Mesothelial cell of epicardium (in vitro differentiated cells): ENCODE measurements at places on chromosomes 2 and 18. TPM values are rescaled to one million over a fixed set of nuclear protein-coding genes. Genes with fewer than 3 reads are reported as not detected.

Gene ZNF516
- 84.4 to 92.1 TPM (median 90.9 TPM) in 3 replicates for total RNA-seq

DNA sequence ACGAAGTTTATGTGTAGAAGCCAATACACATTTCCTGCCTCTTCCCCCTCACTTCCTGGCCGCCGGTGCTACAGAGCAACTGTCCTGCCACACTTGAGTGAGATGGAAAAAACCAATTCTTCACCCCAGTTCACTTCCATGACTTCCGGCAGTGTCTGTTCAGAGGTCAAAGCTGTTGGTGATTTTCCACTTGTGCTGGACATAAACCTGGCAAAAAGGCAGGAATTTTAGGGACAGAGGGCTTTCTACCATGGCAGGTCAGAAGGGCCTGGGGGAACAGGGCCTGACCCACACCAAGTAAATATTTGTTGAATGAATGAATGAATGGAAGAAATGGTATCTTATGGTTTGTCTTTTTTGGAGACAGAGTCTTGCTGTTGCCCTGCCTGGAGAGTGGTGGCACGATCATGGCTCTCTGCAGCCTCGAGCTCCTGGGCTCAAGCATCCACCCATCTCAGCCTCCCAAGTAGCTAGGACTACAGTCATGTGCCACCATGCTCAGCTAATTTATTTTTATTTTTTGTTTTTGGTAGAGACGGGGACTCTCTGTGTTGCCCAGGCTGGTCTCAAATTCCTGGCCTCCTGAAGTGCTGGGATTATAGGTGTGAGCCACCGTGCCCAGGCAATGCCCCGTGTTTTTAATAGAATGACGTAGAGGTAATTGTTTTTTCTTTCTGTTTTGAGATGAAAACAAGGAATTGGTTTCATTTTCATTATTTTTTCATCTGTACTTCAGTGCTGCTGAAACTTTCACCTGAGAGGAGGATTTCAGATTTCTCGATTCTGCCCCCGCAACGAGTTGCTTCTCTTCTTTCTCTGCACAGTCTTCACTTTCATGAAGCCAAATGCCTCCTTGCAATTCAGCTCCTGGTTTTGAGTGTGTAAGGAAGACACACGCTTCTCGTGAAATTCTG lies 48.0 kb upstream of the LPIN2 start:
- no peak for DNase-seq

GRCh38 chr2:118846953-118847761 lies at the start of gene EN1:
Gene EN1 (minus strand): TSS chr2:118847648. CDS start chr2:118847167, 481 bp downstream.
- DNase-seq = peak; percentile 65

DNA sequence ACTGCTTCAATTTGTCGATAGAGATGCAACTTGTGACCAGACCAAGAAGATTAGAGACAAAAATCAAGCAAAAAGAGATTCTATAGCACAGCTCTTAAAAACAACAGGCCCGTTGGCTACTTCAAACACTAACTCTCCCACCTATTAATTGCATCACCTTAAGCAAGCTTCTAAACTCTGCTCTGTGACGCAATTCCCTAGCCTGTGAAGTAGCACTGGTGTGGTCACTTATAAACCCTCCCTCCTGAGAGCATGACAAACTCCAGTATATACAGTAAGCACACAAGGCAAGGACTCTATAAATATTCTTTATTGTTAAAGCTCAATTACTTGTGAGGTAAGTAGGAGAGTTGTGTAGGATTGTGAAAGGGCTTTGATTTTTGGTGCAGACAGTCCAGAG lies 72.3 kb downstream of the CMPK2 start:
- no peak for DNase-seq

GRCh38 chr2:141393214-141393545 lies 737.6 kb downstream of the LRP1B start:
- no peak for DNase-seq

GRCh38 chr18:75341897-75342296 lies 85.6 kb downstream of the SMIM21 start:
- DNase-seq = no peak

Gene LYPD1
- 5.2 to 6.7 TPM (median 5.5 TPM) in 3 replicates for total RNA-seq

DNA sequence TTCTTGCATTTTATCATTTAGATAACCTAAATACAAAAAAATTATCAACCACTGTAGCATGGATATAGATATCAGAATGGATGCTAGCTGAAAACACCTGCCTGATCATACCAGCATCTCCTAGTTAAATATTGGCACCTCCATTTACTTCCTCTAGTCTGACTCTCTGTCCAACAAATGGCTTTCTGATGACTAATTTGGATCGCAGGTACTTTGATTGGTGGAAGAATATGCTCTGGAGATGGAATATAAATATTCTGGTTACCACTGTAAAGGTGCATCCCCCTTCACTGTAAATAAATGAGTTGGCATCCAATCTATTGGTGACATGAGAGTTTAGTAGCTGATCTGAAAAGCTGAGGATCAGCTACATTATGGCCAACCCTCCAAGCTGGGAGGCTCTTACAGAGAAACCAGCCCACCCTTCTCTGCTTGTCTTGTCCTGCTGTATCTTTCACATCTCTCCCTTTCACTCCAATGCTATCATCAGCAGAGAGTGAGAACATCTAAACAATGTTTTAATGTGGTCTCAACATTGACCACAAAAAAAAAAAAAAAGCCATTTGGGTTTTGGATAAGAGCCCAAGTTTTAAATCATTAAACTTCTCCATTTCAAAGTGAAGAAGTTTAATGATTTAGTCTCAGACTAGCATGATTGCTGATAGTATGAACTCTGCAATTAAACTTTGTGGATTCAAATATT lies 90.5 kb downstream of the PMAIP1 start:
- DNase-seq = no peak

Gene MBP
- 19.1 to 20.8 TPM (median 20.6 TPM) in 3 replicates for total RNA-seq

DNA sequence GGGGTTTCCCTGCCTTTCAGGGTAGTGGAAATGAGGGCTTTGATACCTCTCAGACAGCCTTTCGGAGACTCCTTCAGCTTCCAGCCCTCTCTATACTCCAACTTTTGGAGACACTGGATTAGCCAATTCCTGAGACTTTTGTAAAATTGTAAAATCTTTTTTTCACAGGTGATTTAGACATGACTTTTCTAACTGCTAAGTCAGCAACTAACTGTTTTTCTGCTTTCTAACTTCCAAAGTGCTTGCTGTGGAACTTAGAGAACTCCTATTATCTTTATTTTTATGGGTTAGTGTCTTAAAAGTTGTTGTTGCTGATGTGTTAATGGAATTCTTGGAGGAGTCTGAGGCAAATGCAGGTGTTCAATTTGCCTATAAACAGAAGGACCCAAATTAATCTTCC lies 616.7 kb upstream of the ID2 start:
- DNase-seq = no peak

Gene BOLL
- total RNA-seq = not detected in 3 replicates

DNA sequence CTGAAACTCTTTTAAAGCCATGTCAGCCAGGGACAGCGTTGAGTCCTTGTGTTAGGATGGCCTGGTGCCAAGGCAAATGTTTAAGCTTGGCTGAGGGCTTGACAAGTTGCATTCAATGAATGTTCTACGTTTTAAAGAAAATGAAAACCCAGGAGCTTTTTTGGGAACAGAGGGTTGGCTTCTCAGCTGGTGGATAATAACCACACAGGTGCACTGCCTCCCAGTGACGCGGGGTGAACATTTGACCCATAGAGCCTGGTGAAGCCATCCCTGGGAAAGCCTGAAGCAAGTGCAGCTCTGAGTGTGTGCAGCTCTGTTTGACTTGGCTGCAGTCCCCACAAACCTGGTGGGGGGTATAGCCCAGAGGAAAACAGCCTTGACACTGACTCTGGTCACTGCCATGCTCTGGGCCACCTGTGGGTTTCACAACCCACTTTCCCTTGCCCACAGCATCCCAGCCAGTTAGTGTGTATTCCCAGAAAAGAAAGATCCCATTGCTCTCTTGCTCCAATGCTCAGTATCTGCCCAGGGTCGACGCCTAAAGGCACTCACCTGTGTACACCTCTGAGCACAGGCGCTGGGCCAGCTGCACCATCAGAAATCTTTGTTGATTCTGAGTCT lies 874.9 kb downstream of the RNF144A start:
- DNase-seq = no peak

DNA sequence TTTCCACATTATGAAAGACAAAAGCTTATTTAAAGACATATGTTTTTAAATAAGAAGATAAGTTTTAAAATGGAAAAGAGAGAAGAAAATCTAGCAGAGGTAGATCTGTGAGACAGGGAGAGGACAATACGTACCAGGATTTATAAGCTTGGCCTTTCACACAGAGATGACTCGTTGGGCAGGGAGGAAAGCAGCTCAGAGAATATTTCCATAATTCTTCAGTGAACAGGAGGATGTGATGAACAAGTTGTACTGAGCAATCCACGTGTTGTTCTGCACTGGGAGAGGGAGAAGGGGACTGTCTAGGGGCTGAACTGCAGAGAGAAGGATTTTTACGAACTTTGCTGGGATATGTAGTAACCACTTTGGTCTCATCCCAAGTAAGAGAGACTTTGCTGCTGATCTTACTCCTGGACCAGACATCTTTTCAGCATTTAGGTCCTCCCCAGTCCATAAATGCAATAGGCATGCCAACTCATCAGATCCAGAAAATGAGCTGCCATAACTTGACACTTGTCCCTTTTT lies 162.5 kb upstream of the SETBP1 start:
- DNase-seq = no peak

DNA sequence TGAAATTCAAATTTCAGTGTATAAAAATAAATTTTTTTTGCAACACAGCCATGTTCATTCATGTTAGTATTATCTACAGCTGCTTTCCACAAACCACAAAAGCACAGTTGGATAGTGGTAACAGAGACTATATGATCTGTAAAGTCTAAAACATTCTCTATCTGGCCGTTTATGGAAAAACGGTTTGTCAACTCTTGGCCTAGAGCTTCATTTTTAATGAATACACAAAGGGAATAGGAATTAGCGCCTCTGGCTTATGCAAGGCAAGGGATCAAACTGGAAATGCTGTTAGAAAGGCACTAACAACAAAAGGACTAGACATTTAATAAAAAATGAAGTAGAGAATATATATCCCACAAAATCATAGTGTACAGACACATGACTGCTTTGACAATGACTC lies 211.9 kb downstream of the EXOC6B start:
- no peak for DNase-seq

Gene REG3G
- total RNA-seq = not detected in 3 replicates

Gene PLEK
- total RNA-seq = not detected in 3 replicates

Gene SP100
- 46.3 to 52.0 TPM (median 47.4 TPM) in 3 replicates for total RNA-seq

GRCh38 chr2:127355407-127356008 lies 32.3 kb downstream of the MAP3K2 start:
- DNase-seq = no peak

Gene ANKRD29
- 2.3 to 2.9 TPM (median 2.4 TPM) in 3 replicates for total RNA-seq

DNA sequence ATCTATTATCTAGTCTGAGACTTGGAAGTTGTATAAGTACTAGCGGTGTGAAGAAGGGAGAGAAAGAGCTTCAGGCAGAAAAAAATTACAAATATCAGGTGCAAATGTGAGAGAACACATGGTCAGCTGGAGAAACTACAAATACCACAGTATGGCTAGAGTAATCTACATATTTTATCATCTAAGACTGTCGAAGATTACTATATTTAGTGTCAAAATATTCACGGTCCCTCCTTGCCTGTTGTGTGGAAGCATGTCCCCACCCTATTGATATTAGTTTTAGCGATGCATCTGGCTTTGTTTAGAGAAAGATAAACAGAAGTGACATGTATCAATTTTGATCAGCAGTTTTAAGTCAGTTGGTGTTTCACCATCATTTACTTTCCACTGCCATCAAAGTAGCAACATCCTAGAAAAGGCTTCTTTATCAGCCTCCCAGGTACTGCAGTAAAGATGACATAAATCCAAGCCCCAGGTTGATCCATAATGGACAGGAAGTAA lies 90.5 kb upstream of the ITGA4 start:
- DNase-seq = no peak

DNA sequence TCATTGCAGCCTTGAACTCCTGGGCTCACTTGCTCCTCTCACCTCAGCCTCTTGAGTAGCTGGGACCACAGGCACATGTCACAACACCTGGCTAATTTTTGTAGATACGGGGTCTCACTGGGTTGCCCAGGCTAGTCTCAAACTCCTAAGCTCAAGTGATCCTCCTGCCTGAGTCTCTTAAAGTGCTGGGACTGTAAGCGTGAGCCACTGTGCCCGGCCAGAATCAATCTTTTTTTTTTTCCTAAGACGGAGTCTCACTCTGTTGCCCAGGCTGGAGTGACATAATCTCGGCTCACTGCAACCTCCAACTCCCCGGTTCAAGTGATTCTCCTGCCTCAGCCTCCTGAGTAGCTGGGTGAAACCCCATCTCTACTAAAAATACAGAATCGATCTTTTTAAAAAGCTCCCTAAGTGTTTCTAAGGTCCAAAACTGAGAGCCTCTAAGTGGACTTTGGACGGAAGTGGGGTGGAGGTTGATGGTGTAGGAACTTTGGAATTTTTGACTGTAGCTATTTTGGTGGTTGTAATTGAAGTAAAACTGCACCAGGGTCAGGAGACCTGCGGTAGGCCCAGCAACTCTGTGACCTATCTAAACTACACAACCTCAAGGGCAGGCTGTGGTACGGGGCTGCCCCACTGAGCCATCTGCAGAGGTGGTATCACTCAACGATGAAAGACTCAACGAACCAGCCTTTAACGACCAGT lies 82.9 kb downstream of the POLR1A start:
- DNase-seq = no peak

DNA sequence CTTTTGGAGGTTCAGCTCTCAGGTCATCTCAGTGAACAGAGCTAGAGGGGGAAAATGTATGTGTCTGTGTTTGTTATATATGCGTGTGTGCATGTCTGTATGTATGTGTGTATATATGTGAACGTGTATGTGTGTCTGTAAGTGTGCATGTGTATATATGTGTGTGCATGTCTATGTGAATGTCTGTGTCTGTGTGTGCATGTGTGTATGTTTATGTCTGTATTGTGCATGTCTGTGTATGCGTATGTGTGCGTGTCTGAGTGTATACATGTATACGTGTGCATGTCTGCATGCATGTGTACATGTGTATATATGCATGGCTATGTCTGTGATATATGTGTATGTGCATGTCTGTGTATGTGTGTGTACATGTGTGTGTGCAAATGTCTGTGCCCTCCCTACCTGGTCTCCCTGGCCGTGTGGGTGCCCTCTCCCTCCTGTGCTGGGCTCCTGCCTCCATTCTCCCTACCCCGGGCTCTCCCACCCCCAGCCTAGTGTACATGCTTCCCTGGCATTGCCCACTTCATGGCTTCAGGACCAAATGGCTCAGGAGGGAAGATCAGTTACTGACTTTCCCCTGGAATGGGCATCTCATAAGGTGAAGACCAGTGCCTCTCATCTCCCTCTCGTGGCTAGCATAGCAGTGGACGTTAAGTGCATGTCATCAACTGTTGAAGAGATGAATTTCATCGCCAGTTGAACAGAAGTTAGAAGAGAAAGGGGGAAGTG lies 49.9 kb downstream of the TRAF3IP1 start:
- no peak for DNase-seq

Gene GPR17
- total RNA-seq = not detected in 3 replicates

DNA sequence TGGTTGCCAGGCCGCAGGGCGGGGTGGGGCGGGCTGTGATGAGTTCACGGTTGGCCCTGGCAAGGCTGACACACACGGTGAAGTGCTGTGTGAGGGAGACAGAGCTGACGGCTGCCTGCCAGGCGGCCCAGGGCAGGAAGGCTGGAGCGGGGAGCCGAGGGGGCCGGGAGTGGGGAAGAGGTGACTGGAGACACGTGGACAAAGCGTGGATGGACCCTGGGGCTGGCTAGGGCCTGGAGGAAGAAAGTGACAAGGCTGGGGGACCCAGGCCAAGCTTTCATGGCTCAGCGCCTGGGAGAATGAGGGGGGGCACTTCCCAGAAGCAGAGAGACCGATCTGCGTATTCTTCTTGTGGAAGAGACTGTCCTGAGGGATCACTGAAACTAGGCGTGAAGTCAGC lies 123.2 kb downstream of the DYSF start:
- no peak for DNase-seq

- DNase-seq = no peak
These were observed 54.5 kb upstream of the GPR45 start for GRCh38 chr2:105186967-105187498.

Gene SERPINB11
- not detected in 3 replicates for total RNA-seq

GRCh38 chr2:195313962-195314361 lies 343.1 kb upstream of the SLC39A10 start:
- no peak for DNase-seq
